ENCODE measurements at places on chromosomes 5 and 9.
A peak's percentile ranks its signal among the peaks of the same experiment; 100 is the strongest.

DNA sequence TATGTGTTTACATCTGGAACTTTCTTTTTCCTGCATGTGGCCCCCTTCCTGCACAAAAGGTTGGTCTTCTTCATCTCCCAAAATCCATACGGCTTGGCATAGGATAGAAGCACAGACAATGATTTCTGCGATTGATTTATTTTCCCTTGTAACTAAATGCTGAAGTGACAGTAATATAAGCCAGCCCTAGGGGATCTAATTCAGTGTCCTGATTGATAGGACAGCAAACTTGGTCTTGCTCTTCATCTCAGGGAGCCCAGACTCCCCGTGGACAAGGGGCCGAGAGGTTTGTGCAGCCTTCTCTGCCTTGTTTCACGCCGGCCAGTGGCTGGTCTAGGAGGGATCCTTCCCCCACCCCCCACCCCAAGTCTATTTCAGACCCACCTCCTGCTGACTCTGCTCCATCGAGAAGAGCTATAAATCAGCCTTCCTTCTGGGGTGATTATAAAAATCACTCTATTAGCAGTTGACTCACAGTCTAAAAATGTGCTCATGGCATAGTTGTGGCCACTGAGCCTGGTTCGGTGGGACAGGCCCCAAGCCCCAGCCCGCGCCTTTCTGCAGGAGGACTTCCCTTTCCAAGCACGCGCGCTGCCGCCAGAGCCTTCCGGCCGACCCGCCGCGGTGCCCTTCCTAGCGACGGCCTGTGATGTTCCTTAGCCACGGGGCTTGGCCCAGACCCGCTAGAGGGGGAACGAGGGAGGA, 89.8 kb upstream of the COL5A1 start:
- no peak for DNase-seq

GRCh38 chr5:145967296-145967695, 30.9 kb downstream of the SH3RF2 start:
- DNase-seq: no peak

GRCh38 chr9:82421498-82421897, 432.9 kb downstream of the SPATA31D1 start:
- DNase-seq: no peak

GRCh38 chr5:395921-396530, 47.0 kb upstream of the EXOC3 start:
- no peak for DNase-seq

- DNase-seq: no peak
Measured at GRCh38 chr5:34914671-34915138, 599 bp downstream of the RAD1 start.

- DNase-seq: no peak
Measured at GRCh38 chr5:81767938-81768337, 17.0 kb upstream of the SSBP2 start.

DNA sequence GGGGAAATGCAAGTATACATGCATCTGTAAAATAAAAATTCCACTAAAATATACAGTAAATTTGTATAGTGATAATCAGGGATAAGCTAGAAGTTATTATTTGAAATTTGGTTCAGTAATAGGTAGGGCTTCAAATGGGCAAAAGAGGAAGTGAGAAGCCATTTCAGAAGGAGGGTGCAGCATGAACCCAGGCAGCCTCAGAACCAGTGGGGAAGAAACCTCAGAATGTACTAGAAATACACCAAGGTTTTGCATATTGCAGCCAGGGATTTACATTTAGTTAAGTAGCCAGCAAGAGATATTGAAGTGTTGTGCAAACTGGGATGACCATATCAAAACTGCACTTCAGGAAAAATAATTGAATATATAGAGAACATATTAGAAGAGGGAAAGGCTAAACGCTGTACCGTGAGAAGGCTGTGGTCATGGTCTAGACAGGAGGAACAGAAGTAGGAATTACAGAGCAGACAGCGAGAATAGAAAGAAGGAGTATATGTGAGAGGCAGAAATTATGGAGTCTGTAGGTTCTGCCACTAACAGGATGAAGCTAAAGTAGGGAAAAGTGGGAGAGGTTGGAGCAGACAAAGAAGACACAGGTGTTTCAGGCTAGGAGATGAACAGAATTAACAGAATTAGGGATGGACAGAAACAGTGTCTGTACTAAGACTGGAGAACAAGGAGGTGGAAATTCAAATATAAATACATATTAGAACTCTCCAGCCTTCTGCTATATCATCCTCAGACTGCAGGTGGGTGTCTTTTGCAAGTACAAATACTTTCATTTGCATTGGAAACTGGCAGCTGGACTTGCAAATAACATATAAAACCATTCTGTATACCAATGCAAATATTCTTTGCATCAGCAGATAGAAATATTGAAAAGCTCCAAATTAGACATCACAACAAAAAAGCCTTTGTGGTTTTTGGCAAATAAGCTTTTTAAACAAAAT, 335.6 kb downstream of the ZNF608 start:
- DNase-seq: no peak

DNA sequence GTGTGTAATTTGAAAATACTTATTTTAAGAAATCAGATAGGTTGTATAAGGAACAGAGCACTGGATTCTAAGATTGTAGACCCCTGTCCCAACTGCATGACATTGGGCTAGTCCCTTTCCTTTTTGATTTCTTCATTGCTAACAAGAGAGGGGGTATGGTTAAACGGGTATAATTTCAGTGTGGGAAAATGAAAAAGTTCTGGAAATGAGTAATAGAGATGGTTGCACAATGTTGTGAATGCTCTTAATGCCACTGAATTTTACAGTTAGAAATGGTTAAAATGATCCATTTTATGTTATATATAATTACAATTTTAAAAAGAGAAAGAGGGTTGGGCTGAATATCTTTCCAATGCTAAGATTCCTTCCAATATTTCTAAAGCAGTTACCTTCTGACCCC, 103.3 kb upstream of the LHFPL2 start:
- DNase-seq: no peak

DNA sequence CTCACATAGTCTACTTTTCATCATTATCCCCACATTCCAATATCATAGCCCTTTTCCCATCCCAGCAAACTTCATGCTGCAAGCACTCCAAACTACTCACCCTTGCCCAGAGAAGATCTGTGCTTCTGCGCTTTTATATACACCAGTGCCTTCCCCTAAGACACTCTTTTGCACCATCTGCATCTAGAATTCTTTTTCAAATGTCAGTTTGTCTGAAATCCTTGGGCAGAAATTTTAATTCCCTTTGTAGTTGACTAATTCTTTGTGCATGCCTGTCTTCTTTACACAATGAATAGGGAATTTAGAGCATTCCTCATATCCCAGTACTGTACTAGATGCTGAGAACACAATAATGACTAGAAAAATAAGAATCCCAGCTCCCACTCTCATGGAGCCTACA, 298.9 kb downstream of the KCNN2 start:
- no peak for DNase-seq

DNA sequence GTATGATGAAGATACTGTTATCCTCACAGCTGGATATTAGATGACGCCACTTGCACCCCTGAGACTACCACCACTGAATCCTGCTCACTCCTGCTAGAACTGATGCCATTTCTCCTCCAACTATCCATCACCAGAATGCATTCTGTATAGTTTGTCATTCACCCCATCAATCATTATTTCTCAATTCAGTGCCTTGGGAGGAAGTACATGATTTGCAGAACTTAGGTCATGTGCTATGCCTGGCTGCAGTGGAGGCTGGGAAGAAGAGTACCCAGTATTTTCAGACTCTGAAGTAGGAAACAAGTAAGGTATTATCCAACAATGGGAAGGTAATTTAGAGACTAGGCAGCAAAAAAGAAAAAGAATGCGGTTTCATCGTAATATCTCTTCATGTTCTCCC, 26.2 kb upstream of the HSD17B4 start:
- no peak for DNase-seq

- no peak for DNase-seq
Measured at GRCh38 chr5:59317023-59317773, 576.3 kb downstream of the PDE4D start.

DNA sequence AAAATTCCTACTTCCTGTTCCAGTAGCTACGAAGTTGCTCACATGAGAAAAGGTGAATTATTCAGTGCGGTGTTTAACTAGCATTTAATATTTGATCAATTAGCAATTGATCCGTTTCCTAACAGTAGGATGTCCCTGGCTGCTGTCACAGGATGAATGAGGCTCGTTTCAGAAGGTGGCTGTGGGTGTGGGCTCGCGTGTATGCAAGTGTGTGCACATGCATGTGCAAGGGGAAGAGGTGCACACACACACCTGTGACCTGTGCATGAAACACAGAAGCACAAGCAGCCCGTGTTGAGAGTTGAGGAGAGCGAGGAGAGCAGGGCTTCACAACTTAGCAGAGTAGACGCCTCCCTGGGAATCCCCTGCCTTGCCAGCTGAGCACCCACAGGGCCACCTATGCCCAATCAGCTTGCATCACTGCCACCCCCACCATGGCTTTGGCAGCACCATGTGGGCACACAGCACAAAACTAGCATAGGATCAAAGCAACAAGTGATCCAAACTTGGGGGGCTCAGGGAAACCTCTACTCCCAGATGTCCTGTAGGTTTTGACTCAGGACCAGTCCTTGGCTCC, 107.2 kb downstream of the C5orf15 start:
- DNase-seq: no peak

DNA sequence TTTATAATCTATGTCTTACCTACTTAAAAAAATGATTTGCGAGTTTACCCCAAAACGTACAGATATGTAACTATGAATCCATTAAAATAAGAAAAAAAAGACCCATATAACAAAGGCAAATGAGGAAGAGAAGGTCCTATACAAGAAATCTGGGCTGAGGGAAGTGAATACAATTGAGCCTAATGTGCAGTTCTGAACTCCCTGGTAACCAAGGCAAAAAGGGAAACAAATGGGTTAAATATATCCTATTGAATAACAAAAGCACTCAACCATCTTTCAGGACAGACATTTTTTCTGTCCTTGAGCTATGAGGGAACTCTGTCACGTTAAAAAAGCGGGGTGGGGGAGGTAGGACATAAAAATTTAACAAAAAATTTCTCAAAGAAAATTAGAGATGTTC, 78.6 kb downstream of the PTPN3 start:
- no peak for DNase-seq

DNA sequence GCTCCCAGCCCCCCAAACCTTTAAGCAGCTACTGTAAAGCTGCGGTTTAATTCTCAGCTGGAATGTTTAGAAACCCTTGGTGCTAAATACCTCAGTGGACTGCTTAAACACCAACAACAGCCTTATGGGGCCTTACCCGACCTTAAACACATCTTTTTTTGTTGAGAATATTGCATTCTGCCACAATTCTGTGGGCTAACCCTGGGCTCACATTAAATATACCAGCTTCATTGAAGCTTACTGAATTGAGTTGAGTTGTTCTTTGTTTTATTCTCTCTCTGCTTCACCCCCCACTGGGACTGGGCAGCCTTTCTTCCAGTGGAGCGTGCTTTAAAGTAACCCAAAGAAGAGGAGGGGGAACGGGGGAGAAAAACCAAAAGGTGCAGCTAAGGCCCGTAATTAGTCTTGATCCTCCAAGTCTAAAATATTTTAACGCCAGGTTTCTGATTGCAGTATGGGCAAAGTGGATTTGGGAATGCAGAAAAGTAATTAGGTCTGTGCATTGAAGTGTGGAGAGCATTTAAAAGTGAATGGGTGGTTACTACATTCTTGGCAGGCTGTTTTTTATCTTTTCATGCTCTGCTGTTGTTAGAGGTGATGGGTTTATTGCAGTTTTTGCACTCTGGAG, 281.2 kb downstream of the NR2F1-AS1 start:
- no peak for DNase-seq

DNA sequence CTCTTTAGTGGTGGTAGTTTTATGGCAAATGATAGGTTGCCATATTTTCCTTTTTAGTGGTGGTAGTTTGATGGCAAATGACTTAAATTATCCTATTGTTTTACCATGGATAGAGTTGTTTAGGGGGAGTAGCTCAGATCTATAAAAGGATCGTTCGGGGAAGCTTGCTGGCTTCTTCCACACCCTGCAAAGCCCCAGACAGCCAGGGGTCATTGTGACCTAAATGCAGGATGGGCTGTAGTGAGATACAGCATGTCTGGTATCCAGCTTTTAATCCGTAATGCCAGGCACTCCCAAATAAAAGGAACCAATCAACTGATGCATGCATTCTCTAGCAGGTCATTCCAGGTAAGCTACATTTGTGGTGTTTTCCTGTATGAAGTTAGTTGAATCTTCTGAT, 67.1 kb downstream of the PRR16 start:
- DNase-seq: no peak

GRCh38 chr5:66232706-66233445, 88.8 kb downstream of the SREK1 start:
- DNase-seq: no peak

GRCh38 chr5:128287740-128288139, 204.2 kb downstream of the SLC12A2 start:
- DNase-seq: no peak

- no peak for DNase-seq
Measured at GRCh38 chr5:15612915-15613635, 113.1 kb downstream of the FBXL7 start.

DNA sequence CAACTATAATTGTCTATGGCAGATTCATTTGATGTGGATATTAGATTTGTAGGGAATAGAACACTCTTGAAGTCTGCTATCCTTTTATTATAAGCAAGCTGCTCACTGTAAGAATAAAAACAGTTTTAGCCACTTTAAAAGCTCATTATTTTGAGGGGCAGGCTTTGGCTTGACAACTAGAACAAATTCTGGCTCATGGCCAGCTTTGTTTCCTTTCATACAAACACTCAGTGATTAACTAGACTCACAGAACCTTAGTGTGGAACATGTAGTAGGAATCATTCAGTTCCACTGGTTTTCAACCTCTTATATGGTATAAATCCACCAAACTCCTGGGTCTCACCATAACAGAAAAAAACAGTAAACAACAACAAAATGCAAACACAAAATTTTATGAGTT, 27.4 kb upstream of the CEP120 start:
- DNase-seq: no peak

- no peak for DNase-seq
Measured at GRCh38 chr5:60382716-60383115, 317.2 kb downstream of the DEPDC1B start.

- DNase-seq: no peak
Measured at GRCh38 chr5:121834021-121834420, 17.7 kb upstream of the FTMT start.

GRCh38 chr9:27368316-27368985, 71.5 kb upstream of the EQTN start:
- no peak for DNase-seq

DNA sequence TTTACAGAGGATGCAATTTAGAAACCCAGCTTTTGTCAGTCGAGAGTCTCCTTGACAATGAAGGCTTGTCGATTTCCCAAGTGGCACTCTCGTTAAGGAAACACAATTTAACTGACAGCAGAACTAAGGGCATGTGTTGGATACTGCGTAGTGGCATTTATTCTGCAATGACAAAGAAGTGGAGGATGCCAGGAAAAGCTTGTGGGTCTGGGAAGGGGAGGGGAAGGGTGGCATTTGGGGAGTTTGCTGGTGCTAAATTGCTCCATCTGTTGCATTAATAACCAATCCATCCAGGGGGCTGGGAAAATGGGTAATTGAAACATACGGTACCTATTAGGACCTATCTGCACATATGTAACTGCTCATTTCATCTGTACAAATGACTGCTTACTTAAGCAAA, 190.6 kb downstream of the NSG2 start:
- DNase-seq: no peak

GRCh38 chr5:32153723-32154122, 20.4 kb downstream of the GOLPH3 start:
- no peak for DNase-seq

- peak; percentile 44 for DNase-seq
Measured at GRCh38 chr9:93962561-93963440, 7.6 kb upstream of the BARX1 start.

GRCh38 chr9:76887003-76887821, 18.7 kb downstream of the PRUNE2 start:
- DNase-seq: no peak
